ENCODE measurements at places on chromosomes 16 and 17.

GRCh38 chr17:71192848-71193247, 928.0 kb upstream of the SOX9 start:
- DNase-seq = no peak

DNA sequence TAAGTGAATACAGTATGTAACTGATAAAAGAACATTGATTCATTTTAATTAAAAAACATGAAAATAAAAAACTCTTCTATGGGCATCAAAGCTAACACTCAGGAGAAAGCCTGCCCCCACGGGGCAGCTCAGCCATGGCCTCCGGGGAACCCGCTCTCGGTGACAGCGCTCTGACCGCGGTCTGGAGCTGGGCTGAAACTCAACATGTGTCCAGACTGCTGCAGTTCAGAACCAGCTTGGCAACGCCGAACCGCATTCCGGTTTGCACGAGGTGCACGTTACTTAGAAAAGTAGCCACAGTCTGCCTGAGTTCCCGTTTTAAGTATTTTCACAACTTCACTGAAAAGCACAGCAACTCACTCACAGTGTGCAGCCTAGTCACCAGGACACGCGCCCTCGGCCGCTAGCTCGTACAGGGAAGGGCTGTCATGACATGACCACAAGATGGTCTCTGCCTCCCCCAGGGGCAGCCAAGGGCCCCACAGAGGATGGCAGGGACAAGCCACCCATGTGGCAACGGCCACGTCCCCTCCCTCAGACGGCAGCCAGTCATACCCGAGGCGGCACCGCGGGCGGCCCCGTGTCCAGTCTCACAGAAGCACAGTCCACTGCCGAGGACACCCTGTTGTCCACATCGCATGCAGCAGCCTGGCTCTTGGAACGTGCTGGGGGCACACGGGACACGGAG, 77.1 kb upstream of the METRNL start:
- DNase-seq = no peak

DNA sequence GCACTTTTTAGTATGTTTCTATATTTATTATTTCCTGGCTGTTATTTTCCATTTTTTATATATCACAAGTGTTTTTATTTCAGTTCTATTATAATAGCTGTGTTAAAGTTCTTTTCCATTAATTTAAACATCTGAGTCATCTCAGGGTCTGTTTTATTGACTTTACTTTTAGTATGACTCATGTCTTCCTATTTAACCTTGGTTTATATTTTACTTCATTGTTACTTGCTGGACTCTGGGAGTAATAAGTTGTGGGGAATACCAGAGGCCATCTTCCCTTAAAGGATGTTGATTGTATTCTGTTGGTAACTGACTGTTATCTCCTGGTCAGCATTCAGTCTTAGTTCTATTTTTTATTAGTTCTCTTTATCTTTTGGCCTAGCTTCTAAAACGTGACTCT, 1508.2 kb downstream of the CDH11 start:
- no peak for DNase-seq

- no peak for DNase-seq
Measured at GRCh38 chr17:6325051-6325450, 109.9 kb downstream of the AIPL1 start.

GRCh38 chr16:81517150-81517499, 72.5 kb downstream of the CMIP start:
- DNase-seq = no peak

DNA sequence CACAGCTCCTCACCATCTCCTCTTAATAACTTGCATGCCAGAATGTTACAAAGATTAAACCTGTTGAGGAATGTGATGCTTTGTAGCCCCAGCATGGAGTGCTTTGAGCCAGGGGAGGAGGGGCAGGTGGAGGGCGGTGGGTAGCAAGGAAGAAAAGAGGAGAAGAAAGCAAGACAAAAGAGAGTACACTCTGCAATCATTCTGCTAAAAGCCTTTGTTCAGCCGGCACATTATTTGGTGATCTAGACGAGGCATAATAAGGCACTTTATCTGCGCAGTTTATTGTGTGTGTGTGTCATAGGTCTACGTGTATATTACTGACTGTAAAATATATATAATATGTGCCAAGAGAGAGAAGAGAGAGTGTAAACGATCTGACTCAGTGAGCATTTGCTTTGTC, 139.1 kb downstream of the SOX9 start:
- DNase-seq = no peak

GRCh38 chr17:67244431-67245072, 444 bp downstream of the HELZ start:
- no peak for DNase-seq

DNA sequence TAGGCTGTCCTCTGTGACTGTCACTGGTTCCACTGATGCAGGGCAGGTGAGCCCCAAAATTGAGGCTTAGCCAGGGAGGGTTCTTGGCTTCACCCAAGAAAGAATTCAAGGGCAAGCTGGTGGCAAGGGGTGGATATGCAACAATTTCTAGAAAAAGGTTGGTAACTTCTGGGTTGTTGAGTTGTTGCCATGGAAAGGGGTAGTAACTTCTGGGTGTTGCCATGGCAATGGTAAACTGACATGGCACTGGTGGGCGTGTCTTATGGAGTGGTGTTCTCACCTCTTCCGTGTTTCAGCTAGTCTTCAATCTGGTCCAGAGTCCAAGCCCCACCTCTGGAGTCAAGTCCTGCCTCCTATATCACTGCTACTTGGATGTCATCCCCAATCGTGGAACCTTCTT, 9.5 kb upstream of the GUCY2D start:
- DNase-seq = no peak

DNA sequence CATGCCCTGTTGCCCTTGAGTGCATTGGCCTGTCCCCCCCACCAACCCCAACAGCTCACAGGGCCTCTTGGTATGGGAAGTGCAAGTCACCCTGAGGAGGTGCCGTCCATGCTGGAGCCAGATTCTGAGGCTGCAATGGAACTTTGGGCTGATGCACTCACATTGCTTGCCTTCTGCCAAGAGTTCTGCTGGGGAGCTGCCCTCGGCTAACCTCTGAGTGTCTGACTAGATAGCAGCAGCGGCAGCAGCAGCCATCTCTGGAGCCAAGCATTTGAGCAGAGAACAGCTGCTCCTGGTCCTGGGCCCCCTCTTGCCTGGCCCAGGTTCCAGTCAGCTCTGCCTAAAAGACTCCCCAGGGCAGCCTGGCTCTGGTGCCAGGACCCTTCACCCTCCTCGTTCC, 61.5 kb downstream of the GNAO1 start:
- DNase-seq = no peak

GRCh38 chr16:28280881-28281836, 11.2 kb upstream of the SBK1 start:
- DNase-seq = no peak

GRCh38 chr17:35738519-35739133, 7.2 kb downstream of the RASL10B start:
- DNase-seq = no peak

- no peak for DNase-seq
Measured at GRCh38 chr16:2819939-2820835, 3.1 kb downstream of the PRSS21 start.

- no peak for DNase-seq
Measured at GRCh38 chr16:27823421-27823820, 240.1 kb downstream of the GSG1L start.

DNA sequence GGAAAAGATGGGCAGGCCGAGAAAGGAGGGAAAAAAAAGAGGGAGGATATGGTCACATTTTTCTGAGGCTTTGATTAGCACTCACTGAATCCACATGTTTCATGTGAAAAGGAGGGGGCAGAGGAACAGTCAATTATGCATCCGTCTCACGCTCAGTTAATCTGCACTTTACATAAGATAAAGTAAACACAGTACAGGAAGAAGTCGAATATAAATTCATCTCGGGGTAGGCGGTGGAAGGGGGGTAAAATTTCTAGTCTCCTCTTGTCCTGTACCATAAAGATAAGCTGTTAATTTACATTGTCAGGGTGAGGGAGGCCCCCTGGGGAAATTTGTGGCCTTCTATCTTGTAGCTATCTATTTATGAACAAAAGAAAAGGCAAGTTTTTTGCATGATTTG, 73.1 kb upstream of the CES5A start:
- DNase-seq = peak; percentile 23

- DNase-seq = no peak
Measured at GRCh38 chr16:70573451-70574121, 50.0 kb downstream of the SF3B3 start.

- no peak for DNase-seq
Measured at GRCh38 chr16:13781575-13782338, 138.2 kb upstream of the ERCC4 start.

DNA sequence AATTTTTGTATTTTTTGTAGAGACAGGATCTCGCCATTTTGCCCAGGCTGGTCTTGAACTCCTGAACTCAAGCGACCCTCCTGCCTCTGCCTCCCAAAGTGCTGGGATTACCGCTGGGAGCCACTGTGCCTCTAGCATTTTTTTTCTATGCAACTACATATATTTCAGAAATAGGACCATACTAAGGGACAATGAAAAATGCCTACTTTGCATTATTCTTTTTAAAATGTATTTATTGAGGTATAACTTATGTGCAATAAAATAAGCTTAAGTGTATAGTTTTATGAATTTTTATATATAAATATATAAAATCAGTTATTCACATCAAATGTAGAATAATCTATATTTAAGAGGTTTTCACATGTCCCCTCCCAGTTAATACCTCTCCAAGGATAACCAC, 38.1 kb downstream of the KATNIP start:
- DNase-seq = no peak
